ENCODE measurements at places on chromosomes 7 and 10.

DNA sequence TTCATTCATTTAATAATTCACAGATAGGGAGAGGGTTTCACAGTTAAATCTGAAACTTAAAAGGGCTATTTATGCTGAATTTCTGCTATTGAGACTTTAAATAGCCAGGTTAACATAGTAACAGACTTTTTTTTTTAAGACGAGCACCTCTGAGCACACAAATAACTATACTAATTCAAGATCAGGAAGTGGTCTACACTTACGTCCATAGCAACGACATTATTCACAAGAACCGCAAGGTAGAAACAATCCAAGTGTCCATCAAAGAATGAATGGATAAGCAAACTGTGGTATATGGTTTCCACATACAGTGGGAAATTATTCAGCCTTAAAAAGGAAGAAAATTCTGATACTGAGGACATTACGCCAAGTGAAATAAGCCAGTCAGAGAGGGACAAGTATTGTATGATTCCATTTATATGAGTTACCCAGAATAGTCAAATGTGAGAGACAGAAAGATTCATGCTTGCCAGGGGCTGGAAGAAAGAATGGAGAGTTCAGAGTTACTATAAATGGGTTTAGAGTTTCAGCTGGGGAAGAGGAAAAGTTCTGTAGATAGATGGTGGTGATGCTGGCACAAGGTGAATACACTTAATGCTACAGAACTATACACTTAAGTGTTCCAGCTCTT is 140.3 kb upstream of the LAMB4 start:
- DNase-seq: no peak

DNA sequence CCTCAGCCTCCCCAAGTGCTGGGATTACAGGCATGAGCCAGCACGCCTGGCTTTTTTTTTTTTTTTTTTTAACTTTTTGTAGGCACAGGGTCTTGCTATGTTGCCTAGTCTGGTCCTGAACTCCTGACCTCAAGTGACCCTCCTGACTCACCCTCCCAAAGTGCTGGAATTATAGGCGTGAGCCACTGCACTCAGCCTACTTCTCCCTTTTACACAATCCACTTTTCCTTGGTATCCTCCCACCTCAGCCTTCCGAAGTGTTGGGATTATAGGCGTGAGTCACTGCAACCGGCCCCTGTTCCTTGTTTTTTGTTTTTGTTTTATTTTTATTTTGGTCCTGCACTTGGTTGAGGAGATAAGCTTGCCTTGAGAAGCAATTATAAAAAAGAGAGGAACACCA is 75.9 kb upstream of the KMT2C start:
- no peak for DNase-seq

DNA sequence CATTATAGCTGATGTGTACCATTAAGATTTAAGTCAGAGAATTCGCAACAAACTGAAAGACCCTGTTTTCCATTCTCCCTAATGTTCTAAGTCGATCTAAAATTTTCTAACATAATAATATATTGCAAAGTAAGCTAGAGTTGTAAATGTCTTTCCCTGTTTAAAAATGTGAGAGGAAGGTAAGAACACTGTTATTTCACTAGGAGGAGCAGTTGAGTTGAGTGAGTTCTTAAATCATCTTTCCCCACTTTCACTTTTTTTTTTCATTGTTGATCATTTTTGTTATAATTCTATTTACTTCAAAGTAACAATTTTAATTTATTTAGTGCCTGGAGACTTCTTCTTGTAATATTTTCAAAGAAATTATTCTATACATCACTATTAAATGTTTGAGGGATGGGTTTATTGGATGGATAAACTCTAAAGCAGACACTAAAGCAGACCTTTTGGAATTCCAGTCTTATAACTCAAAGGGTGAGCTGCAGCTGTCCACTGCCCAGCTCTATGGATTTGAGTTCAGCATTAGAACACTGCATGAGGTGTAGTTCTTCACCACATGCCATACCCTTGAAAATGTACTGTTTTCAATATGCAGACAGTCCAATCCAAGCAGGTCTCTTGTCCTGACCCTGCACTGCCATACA is 181.3 kb upstream of the FZD1 start:
- DNase-seq: no peak

DNA sequence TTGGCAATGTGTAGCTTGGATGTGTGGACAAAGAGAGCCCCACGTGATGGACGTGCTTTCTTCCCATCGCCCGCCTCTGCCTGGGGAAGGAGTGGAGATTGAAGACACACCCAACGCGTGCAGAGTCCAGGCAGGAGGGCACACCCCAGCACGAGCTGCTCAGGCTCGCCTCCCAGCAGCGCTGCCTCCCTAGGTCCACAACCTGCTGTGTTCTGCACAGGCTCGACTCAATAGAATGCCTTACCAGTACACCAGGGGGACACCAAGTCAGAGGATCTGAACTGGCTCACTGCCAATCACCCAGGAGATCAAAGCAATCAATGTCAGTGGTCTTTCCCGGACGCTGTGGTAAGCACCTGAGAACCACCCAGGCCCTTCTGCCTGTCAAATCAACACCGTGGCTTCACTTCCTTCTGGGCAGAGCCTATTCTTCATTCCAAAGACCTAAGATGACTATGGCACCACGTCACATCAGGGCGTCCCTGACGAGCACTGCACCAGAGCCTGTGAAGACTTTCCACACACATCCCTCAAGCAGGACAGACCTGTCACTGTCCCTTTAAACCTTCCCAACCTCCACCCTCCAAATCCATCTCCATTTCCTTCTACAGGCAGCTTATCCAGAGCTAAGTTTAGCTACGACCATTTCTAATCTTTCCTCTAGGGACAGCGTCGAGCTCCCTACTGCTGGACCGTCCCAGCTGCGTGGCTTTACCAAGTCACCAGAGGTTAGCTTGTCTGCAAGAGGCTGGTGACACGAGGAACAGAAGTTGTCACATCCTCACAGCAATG is 72.3 kb downstream of the AMZ1 start:
- DNase-seq: no peak

DNA sequence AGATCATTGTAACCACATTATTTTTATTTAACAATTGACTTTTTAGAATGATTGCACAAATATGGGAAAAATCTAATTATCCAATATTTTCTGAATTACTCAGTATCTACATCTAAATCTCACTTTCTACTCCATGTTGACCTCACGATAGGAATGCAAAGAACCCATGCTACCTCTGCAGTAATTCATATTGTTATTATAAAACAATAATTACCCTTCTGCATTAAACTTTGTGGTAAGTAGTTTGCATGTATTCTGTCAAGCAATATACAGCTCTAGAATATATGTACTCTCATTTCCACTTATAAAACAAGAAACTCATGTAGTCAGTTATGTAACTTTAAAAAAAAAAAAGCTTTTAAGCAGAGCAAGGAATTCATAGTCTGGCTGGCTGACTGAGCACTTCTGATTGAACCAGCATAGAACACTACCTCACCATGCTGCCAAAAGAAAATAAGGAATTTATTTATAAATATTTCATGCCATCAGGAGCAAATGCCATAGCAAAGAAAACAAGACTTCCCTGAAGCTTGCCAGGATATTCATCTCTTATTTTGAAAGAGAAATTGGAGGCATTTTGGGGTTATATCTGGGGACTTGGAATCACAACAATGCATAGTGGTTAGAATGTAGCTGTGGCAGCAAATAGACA is 895.7 kb downstream of the XPNPEP1 start:
- DNase-seq: no peak

DNA sequence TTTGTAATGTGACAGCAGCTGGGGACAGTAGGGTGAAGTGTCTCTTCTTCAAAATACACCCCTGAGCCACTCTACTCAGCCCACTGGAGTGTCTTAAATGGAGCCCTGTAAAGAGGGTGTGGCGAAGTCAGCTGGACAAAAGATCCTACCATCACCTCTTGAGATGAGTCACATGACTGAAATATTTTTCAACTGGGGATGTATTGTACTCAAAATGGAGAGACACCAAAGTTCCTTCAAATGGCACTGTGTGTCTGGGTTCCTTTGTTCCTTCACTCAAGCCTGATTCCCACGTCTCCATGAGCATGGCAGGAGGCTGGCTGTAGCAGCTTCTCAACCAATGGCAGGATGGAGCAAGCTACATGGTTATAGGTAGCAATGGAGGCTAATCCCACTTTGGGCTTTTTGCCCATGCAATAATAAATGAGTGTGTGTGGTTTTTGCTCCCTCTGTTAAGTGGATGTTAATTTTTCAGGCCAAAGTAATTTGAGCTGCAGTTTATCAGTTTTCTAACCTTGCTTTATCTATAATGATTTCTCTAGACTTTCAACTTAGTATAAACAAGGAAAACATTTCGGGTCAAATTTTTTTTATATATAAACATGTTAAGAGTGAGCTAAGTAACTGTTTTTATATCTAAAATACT is 68.2 kb downstream of the CLEC2L start:
- DNase-seq: no peak

GRCh38 chr7:114889646-114890285 is 32.1 kb upstream of the MDFIC start:
- DNase-seq: no peak

DNA sequence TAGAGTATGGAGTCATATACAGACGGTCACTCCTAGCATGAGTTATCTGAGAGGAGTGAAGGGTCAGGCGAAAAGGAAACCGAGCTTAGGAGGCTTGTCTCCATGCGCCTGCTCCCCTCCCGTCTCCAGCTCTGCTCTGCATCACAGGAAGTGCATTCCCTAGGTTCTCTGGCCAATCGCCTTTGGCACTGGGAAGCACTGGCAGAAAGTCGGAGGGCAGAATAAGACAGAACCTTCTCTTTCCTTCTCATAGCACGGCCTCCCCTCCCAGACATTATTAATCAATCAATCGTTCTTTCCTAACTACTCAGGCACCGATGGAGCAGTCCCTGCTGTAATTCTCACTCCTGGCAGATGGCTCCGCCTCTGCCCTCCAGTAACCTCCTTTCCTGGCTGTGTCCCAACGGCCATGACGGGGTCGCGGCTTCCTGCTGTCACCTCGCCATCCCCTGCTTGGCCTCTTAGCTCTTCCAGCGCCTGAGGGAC is 177.1 kb downstream of the FRMD4A start:
- no peak for DNase-seq

- no peak for DNase-seq
Observed at GRCh38 chr10:132910186-132910880, 32.0 kb downstream of the CFAP46 start.

Data from naive thymus-derived CD4-positive, alpha-beta T cell (primary cell).